GM03348 (cell line): ENCODE measurements at places on chromosomes 6 and 20.

DNA sequence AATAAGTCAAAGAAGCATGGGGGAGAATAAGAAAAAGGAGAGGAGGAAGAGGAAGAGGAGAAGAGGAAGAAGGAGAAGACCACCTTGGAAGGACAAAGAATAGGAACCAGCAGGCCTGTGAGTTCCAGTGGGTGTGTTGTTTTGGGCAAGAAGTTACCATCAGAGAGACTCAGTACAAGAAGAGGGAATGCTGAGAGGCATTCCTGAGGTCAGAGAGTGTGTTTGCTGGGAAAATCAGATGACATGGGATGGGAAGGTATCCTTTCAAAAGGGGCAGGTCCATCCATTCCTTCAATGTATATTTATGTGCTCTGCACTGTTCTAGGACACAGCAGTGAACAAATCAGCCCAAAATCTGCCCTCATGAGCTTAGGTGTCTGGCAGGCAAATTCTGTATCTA, 40.5 kb upstream of the PRIM2 start:
- peak; percentile 60 for DNase-seq

DNA sequence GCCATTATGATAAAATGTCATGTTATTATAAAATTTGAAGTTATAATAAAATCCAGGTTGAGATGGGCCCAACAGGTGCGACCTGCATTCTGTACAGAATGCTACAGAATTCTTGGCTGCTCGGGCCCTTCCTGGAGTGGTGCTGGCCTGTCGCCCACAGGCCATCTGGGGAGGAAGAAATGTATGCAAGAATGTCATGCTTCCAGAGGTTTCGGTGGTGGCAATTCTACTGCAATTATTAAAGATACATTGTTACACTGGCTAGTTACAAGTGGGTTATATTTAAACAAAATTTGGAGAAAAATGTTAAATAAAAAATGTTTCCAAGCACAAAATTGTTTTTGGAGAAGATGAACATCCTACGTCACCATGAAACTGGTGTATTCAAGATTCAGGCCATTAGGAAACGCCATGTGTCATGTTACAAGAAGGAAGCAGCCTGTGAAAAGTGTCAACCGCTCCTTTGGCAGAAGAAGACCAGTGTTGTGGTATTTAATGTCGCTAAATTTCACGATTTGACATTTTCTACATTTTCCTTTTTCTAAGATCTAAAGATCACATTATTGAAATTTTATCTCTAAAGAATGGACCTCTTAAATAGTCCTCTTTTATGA, 7.1 kb downstream of the RAMACL start:
- DNase-seq, result no peak

DNA sequence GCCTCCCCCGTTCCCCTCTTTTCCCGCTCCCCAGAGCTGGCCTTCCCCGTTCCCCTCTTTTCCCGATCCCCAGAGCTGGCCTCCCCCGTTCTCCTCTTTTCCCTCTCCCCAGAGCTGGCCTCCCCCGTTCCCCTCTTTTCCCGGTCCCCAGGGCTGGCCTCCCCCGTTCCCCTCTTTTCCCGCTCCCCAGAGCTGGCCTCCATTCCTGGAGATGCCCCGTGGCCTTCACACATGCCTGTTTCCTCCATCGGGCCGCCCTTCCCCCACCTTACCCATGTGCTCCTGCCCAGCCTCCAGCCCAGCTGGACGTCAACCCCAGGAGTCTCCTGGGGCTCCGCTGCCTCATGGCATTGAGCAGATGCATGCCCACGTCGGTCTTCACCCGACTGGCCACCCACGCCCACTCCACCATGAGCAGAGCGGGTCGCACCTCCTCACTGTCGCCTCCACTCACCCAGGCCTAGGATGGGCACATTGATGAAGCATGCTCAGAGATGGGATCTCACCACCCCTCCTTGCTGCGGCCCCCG, 8.3 kb downstream of the SS18L1 start:
- DNase-seq, result no peak

DNA sequence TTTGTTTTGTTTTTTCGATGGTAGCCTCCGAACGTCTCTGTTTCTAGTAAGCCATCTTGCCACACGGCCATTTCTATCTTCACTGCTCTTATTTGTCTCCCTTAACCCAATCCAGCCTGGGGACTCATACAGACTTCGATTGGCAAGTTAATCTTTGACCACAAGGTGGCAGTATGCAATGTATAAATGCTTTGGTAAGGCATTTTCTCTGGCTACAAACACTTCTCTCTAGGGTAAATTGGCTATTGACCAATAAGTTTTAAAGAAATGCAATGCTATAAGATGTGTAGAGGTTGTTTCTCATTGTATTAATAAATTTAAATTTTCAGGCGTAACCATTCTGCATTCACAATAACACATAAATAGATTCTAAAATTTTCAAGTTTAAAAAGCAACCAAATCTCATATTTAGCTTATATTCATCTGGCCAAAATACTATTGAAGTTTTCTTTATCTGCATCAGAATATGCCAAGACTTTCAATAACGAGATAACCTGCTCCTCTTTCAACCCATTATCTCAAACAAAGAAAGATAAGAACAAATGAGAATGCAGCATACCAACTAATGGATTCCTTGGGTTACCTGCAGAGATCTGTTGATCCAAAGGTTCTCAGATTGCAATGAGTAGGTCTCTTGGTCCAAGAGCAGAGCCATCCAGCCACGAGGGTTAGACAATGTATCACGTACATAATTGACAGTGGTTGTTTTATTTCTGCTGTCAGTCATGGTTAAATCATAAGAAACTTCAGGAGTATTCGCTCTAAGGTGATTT, 231.9 kb downstream of the PKHD1 start:
- peak; percentile 62 for DNase-seq

DNA sequence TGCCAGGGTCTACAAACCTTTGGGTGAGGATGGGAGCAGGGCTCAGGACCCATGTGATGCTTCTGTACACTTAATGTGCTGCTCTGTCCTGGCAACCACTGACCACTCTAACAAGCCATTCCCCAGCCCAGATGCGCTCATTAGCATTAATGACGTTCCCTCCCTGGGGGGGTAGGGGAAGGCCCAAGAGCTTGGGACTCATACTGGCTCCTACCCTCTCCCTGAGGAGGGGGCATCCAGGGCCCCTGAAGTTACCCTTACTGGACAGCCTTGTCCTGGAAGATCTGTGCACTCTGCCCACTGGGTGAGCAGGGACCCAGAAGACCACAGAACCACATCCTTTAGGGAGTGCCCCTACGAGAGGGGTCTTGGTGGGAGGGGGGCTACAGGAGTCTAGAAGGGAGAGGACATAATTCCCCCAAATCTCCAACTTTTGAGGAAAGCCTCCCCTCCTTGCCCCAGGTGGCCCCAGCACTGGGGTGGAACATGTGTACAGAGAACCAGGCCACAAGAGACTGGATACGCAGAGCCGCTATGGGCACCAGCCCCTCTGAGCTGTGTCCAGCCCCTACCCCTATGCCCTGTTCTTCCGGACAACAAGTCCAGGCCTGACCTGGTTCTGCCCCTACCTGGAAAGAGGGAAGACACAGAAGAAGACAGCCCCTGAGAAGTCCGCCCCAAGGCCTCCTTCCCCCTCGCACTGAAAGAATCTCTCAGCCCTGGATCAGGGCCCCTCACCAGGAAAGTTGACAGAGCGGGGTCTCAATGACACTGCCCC, 1.4 kb downstream of the TEAD3 start:
- DNase-seq, result no peak

- DNase-seq, result no peak
These were observed 70.0 kb downstream of the GFOD1 start for GRCh38 chr6:13417431-13417830.

DNA sequence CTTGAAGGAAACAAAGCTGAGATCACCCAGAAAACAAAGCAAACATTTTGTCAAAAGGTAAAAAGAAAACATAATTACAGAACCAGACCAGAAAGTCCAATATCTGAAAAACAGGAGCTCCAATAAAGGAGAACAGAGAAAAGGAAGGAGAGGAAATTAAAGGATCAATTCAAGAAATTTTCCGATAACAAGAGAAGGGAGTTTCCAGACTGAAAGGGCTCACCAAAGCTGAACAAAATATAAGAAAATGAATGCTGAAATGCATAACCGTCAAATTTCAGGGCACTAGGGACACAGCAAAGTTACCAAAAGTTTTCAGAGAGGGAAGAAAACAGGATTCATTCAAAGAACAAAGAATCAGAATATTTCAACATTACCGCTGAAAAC, 23.9 kb downstream of the ILRUN start:
- no peak for DNase-seq

- no peak for DNase-seq
These were observed 210.0 kb upstream of the MAN1A1 start for GRCh38 chr6:119559586-119559985.

DNA sequence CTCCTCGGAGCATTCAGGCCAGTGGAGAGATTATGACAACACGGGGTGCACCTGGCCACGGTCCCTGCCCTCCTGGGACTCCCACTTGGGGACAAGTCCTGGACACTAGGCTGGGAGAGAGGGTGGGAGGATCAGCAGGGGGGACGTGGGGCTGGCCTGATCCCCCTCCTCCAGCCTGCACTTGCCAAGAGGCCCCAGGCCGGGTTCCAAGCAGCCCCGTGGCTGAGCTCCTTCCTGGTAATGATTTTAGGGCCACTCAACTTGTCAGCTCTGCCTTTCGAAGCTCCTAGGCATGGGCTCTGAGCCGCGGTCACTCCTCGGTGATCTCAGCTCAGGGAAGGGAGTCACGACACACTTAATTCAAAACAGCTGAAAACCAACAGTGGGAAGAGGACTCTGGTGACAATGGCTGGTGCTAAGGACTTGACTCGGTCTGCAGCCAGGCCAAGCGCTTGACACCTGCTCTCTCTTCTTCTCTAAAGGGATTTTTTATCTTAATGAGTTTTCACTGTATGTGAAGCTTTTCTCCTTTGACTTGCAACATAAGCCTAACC, 161.7 kb downstream of the BMP7 start:
- DNase-seq, result no peak

GRCh38 chr6:80028589-80028988, 24.1 kb downstream of the TTK start:
- DNase-seq, result no peak

DNA sequence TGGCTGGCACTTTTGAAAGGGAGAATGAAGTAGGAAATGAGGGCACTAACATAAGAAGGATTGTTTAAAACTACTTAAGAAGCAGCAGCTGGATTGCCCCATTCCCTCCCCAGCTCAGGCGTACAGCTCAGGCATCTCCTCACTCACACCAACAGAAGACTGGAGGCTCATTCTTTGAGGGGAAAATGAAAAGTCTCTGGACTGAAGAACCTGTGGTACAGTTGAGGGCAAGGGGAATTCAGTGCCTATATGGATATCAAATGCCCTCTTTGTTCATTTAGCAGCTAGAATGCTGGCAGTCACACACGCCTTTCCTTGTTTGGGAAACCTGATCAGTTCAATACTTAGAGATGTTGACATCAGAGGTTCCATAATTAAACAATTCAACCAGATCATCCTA, 502.1 kb upstream of the SOX4 start:
- DNase-seq, result no peak
